ENCODE measurements at places on chromosomes 16 and 17.

GRCh38 chr17:66123163-66123562 is 68.8 kb downstream of the CEP112 start:
- DNase-seq = no peak

GRCh38 chr17:41992576-41992975 is 24.7 kb downstream of the DNAJC7 start:
- DNase-seq = no peak

DNA sequence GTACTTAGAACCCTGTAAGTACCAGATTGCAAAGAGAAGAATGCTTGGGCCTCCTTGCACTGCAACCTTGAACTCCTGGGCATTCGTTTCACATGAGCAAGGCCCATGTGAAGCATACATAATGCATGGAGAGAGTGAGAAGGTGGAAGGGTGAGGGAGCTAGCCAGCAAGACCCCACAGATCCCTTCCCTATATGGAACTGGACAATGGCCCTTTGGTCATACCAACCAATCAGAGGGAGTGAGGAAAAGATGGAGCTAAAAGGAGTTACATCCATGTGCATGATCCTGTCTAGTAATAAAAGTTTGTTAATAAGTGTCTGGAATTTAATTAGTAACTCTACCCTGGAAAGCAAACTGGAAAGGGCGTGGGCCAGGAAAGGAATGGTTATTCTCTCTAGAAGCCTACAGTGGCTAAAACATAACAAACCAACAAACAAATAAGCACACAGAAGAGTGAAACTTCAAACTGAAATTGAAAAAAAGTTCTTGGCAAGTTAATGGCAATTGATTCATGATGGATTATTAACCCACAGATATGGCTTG is 29.6 kb downstream of the DNAH3 start:
- DNase-seq = no peak

DNA sequence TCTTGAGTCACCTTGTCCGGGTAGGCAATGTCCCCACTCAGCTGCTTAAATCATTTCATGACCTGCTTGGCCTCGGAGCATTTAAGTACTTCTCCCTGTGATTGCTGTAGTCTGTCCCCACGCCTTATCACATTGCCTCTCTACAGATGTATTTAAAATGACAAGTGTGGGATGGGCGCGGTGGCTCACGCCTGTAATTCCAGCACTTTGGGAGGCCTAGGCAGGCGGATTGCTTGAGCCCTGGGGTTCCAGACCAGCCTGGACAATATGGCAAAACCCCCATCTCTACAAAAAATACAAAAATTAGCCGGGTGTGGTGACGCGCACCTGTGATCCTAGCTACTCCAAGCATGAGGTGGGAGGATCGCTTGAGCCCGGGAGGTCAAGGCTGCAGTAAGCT is 1.3 kb upstream of the GJC1 start:
- DNase-seq = no peak

DNA sequence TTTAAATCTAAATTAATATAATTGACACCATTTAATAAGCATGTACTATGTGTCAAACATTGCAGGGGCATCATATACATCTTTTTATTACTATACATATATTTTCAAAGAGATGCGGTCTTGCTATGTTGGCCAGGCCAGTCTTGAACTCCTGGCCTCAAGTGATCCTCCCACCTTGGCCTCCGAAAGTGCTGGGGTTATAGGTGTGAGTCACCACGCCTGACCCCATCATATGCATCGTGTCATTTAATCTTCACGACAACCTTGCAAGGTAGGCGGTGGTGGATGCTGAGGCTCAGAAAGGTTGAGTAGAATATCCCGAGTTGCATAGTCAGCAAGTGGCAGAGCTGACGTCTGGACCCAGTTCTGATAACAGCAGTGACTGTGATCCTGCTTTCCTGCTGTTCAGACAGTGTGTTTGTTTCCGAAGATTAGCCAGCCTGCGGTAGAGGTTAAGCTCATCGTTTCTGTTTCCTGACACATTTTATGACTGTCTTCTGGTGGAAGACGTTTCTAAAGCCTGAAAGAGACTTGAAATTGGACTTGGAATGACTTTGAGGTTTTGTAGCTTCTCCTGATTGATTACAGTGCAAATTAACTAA is 316.6 kb downstream of the SNX29 start:
- no peak for DNase-seq

DNA sequence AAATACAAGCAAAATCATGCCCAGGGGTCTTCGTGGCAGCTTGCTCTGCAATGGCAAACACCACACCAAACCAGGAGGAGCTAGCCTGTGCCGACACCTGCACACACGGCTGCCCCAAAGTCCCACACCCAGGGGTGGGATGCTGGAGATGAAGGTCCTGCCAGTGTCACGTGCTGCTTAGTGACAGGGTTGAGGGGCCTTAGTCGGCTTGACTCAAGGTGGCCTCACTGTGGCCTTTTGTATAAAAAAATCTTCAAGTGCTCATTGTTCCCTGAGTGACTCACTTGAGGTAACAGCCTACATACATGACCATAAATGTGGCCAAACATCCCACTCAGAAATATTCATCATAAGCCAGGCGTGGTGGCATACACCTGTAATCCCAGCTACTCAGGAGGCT is 7.3 kb downstream of the TRIM65 start:
- DNase-seq = no peak

DNA sequence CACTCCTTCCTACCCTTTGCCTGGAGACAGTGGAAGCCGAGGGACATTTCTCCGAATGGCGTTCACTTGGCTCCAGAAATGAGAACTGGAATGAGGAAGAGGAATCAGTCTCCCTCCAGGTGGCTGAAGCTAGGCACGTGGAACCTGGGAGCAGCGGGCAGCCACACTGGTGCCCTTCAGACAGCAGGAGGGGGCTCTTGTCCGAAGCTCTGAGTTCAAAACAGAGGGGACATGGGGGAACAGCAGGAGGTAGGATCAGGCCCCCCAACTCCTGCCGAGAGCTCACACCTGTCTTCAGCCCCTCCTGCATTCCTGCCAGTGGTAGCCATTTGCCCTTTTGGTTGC is 41.5 kb downstream of the TMEM235 start:
- DNase-seq = no peak

DNA sequence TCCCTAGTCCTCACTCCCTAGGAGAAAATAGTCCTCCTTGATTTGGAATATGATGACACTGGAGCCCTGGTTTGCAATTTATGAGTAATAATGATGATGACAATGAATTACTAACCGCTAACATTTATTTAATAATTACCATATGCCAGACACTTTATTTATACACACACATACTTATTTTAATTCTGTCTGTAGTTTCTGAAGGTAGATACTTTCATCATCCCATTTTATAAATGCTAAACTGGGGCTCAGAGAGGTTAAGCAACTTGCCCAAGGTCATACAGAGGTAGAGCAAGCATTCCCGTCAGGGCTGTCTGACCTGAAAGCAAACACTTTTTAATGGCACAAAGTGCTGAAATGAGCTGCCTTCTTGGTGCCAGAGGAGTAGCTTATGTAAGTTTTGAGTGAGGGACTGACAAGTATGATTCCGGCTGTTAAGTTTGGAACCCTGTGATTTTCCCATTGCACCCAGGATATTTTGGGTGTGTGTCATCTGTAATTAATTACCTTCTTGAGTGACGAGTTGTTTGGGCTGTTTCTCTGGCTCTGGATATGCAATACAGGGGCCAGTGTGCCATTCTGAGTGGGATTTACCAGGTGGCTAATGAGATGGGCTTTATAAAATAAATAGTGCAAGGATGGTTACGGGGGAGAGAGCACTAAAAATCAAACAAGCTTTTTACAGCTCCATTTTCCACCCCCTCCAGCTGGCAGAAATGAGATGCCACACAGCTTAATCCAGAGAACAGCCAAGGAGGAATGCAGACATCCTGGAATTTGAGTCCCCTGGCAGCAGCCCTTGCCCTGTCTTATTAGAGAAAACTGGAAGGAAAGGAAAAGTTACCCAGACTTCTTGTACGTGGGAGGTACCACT is 211.8 kb downstream of the SNX29 start:
- DNase-seq = no peak

GRCh38 chr16:67302076-67302475 is 22.7 kb downstream of the PLEKHG4 start:
- DNase-seq = no peak

All from stimulated activated CD8-positive, alpha-beta memory T cell treated with anti-CD3 and anti-CD28 coated beads, Interleukin-2, amount 100 ng/mL, for 1 hour (primary cell).